ENCODE measurements at places on chromosomes 12 and 14.

GRCh38 chr12:105060715-105061378 lies 23.4 kb downstream of the ALDH1L2 start:
- no peak for DNase-seq

DNA sequence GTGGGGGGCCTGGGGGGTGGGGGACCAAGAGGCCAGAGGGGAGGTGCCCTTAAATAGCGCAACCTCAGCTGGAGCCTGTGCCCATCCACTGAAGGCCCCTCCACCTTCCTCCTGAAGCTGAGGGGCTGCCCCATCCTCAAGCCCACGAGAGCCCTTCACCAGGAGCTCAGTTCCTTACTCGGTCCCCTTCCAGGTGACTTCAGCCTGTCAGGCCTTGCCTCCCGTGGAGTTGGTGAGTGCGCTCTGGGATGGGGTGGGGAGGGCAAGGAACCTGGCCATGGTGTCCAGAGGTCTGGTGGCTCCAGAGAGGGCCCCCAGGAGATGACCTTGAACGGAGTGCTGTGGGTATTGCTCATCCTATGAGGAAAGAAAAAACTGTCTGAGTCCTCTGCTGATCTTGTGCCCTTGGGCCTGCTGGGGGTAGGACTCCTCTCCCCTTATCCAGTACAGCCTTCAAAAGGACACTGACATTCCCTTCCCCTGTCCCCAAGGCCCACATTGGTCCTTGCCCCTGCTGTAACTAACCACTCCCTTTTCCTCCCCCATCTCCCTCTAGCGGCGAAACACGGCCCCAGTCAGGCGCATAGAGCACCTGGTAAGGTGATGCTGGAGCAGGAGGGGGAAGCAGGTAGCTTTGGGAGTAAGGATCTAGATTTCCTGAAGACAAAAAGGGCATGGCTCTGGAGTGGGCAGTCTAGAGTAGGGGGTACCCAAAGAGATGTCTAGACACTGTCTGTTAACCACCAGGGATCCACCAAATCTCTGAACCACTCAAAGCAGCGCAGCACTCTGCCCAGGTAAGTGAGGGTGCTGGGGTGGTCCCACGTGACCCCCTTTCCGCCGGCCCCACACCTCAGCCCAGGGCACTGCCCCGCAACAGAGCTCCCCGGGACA lies 3.6 kb downstream of the TNS2 start:
- peak; percentile 61 for DNase-seq

DNA sequence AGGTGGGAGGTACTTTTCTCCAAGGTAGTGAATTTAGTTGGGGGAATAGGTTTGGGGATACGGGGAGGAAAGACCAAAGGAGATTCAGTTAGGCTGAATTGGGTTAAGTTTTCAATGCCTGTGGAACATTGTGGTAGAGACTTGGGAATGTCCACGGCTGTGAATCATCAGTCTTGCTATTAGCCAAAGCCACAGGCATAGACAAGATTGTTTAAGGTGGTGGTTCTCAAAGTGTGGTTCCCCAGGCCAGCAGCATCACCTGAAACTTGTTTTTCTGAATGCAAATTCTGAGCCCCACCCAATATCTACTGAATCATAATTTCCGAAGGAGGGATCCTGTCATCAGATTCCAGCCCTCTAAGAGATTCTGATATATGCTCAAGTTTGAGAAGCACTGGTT lies 316.2 kb downstream of the EGLN3 start:
- no peak for DNase-seq

- DNase-seq: no peak
Measured at GRCh38 chr14:99245564-99246511, 26.2 kb downstream of the BCL11B start.

- peak; percentile 86 for DNase-seq
Measured at GRCh38 chr14:95490727-95491451, 25.6 kb downstream of the SYNE3 start.

GRCh38 chr12:68264857-68265256 lies 11.5 kb upstream of the IL22 start:
- DNase-seq: no peak

- DNase-seq: no peak
Measured at GRCh38 chr14:32571995-32572866, 243.1 kb downstream of the AKAP6 start.

Measured in testis (tissue), 5 donors.